Glutamatergic neuron (in vitro differentiated cells): ENCODE measurements at places on chromosomes 12 and 14. TPM values are rescaled to one million over a fixed set of nuclear protein-coding genes. Genes with fewer than 3 reads are reported as not detected.
A peak's percentile ranks its signal among the peaks of the same experiment; 100 is the strongest.

DNA sequence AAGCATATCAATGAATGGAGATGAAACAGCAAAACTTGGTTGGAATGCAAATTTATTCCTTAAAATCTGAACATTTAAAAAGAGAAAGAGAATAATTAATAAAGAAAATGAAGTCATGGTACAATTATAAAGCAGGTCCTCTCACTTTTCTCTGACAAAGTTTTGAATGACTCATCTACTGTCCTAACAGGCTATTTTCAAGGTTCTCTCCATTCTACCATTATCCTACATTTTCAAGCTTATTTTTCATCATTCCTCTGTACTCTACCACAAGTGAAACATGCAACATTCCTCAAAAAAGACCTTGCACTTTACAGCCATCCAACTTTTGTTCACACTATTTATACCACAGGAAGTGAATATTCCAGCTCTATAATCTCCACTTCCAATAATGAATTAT lies 36.9 kb upstream of the AP4S1 start:
- no peak overlapping the region for H3K27ac ChIP-seq
- no peak for DNase-seq
- H3K4me1 ChIP-seq, result peaks cover 1% of the 10 kb centered on the region
- no peaks in the 10 kb centered on the region for H3K36me3 ChIP-seq
- H3K4me3 ChIP-seq, result no peak overlapping the region
- peaks cover 2% of the 10 kb centered on the region for H3K27me3 ChIP-seq

DNA sequence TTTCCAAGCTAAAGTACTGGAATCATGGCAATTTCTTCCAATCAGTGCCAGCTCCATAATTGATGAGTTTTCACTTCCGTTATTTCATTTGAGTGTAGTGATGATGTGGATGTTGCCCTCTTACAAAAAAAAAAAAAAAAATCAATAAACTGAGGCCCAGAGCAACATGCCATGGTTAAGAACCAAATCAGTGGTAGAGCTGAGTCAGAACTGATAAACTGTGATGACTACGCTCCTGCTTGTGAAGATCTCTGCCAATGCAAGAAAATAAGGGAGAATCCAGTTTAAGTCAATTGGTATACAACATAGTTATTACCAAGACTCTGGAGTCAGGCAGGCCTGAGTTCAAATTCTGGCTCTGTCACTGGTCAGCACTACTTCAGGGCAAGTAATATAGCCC lies 102.7 kb downstream of the GPR135 start:
- no peaks in the 10 kb centered on the region for H3K27me3 ChIP-seq
- no peaks in the 10 kb centered on the region for H3K4me1 ChIP-seq
- H3K36me3 ChIP-seq, result no peaks in the 10 kb centered on the region

The TOMM20L gene
- total RNA-seq, result not detected

DNA sequence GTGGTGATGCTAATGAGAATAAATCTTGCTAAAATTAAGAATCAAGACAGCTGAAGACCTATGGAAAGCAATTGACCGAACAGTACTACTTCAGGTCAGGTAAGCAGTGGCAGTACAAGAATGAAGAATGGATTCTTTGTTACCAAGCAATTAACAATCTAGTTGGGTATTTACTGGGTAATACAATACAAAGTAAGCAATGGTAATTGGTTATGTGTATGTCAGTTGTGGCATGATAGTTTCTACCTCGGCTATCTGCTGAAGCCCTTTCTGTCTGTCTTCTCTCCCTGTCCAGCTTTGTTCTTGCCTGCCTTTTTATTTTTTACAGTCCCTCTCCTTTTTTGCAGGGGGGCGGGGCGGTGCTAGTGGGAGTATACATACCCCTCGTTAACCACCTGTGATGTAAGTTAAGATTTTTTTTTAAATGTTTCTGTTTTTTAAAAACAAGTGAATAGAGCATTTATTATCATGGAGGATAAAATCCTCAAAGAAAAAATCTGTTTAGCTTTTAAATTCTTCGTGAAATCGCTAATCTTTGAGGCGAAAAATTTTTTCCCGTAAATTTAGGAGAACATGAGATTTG lies 75.9 kb downstream of the RCOR1 start:
- H3K27me3 ChIP-seq, result no peaks in the 10 kb centered on the region
- H3K36me3 ChIP-seq, result peaks cover 8% of the 10 kb centered on the region
- no peak for DNase-seq
- H3K4me1 ChIP-seq, result no peaks in the 10 kb centered on the region
- H3K27ac ChIP-seq, result no peak overlapping the region
- H3K4me3 ChIP-seq, result no peak overlapping the region

DNA sequence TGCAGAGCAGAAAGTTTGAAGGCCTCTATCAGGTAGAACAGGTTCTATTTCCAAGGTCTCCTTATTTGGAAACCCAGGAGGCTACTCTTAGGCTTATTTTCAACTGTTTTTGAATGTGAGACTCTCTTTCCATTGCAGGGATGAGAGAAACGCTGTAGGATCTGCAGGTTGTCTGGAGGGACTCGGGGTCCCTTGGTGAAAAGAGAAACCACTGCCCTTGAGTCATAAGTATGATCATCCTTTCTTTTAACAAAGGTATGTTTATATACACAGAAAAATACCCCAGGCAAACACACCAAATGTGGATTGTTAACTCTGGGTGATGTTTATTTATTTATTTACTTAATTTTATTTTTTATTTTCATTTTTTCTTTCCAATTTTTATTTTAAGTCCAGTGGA lies 57.8 kb upstream of the MAX start:
- no peaks in the 10 kb centered on the region for H3K27me3 ChIP-seq
- DNase-seq, result no peak
- no peak overlapping the region for H3K4me3 ChIP-seq
- H3K27ac ChIP-seq, result no peak overlapping the region
- H3K36me3 ChIP-seq, result no peaks in the 10 kb centered on the region

The KMT2D gene
- total RNA-seq, result 144 TPM

DNA sequence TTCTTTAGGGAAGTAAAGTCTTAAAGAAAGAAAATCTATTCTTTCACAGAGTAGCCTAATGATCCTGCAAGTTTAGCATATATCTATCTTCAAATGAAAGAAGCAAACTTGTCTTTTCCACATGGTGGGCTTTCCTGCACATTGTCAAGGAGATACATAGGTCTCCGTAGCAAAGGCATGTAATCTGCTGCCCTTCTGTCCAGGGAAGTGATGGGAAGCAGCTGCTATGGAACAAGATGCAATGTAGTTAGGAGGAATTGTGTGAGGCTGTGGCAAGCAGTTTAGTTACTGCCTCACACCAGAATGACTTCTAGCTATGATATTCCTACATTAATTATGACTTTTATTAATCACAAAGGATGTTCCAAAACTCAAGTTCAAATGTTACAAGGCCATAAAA lies 174.4 kb downstream of the PDZRN4 start:
- H3K36me3 ChIP-seq, result no peaks in the 10 kb centered on the region
- peaks cover 2% of the 10 kb centered on the region for H3K27me3 ChIP-seq
- no peak overlapping the region for H3K4me3 ChIP-seq
- peaks cover 10% of the 10 kb centered on the region for H3K4me1 ChIP-seq
- DNase-seq, result no peak
- H3K27ac ChIP-seq, result no peak overlapping the region

DNA sequence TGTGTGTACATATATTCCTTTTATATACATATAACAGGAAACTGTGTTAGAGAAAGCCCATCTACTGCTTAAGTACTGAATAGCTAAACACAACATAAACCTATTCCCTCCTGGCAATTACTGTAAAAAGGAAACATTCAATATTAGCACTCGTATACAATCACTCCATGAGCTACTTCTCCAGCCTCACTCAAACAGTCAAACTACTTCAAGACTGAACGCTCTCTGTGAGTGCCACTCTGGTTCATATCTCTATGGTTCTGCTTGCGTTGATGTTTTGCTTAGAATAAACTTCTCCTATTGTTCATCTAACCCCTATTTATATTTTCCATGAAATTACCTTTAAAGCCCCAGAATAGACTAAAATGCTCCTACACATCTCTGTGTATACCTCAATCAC lies 243.7 kb downstream of the MED13L start:
- H3K4me3 ChIP-seq, result no peak overlapping the region
- DNase-seq, result no peak
- no peak overlapping the region for H3K27ac ChIP-seq
- H3K27me3 ChIP-seq, result no peaks in the 10 kb centered on the region
- peaks cover 11% of the 10 kb centered on the region for H3K36me3 ChIP-seq

GRCh38 chr12:3515506-3515905 lies 24.5 kb downstream of the PRMT8 start:
- H3K36me3 ChIP-seq, result peaks cover 9% of the 10 kb centered on the region
- H3K27ac ChIP-seq, result no peak overlapping the region
- peaks cover 8% of the 10 kb centered on the region for H3K27me3 ChIP-seq
- DNase-seq, result no peak
- peaks cover 36% of the 10 kb centered on the region for H3K4me1 ChIP-seq

DNA sequence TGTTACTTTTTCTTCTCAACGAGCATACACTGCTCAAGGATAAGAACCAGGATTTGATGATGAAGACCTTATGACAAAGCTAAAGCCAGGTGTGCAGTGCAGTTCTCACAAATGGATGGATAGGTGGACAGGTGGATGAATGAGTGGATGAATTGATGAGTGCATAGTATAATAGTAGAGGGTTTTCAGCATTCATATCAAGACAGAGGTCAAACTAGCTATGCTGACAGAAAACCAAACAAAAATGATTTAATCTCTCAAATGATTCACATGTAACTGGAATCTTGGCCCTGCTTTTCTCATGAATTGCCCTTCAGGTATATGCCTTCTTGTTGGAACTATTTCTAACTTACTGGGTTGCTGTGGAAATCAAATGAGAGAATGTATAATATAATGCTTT lies 240.9 kb downstream of the BCAT1 start:
- H3K4me3 ChIP-seq, result no peak overlapping the region
- no peak overlapping the region for H3K27ac ChIP-seq
- no peaks in the 10 kb centered on the region for H3K27me3 ChIP-seq
- H3K36me3 ChIP-seq, result no peaks in the 10 kb centered on the region
- peaks cover 2% of the 10 kb centered on the region for H3K4me1 ChIP-seq

DNA sequence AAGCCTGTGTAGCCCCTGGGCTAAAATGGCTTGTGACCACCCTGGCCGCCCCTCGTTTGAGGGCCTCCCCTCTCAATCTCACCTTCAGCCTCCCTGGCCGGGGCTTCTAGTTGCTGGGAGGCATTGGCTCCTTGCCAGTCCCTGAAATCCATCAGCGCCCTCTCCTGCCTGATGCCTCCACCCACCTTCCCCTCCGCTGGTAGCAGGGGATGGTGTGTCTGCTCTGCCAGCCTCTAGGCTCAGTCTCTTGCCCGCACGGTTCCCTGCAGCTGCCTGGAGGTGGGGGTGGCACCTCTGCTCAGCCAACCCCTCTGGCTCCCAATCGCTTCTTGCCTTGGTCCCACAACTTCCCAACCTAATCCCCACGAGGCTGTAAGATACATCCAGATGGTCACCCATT lies 167.9 kb downstream of the PHETA1 start:
- peaks cover 4% of the 10 kb centered on the region for H3K27me3 ChIP-seq
- H3K27ac ChIP-seq, result no peak overlapping the region
- peaks cover 13% of the 10 kb centered on the region for H3K4me1 ChIP-seq
- H3K36me3 ChIP-seq, result no peaks in the 10 kb centered on the region
- DNase-seq, result no peak

The CLEC14A gene
- 0.96 TPM for total RNA-seq

GRCh38 chr14:63444588-63444987 lies 98.6 kb downstream of the PPP2R5E start:
- DNase-seq, result no peak
- H3K27ac ChIP-seq, result no peak overlapping the region
- H3K4me3 ChIP-seq, result no peak overlapping the region
- no peaks in the 10 kb centered on the region for H3K36me3 ChIP-seq
- no peaks in the 10 kb centered on the region for H3K27me3 ChIP-seq
- peaks cover 6% of the 10 kb centered on the region for H3K4me1 ChIP-seq

DNA sequence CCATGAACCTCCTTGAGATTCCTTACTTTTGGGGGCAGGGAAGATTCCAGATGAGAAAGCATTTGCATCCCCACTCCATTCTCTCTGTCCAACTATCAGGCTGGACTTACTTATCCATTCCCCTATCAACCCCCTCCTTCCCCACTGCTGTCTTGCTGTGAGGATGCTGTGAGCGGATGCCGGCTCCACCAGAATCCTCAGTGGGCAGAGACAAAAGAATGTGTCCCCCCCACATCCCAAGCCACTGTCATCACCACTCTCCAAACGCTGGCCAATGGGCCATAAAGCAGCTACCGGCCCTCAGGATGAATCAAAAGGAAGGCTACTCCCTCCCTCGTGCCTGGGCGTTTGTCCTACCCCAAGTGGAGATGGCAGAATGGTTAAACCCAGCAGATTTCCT lies 173.0 kb upstream of the NTF3 start:
- H3K4me1 ChIP-seq, result no peaks in the 10 kb centered on the region
- no peak for DNase-seq
- H3K27ac ChIP-seq, result no peak overlapping the region
- no peaks in the 10 kb centered on the region for H3K36me3 ChIP-seq
- no peak overlapping the region for H3K4me3 ChIP-seq

- H3K4me3 ChIP-seq, result no peak overlapping the region
- peaks cover 14% of the 10 kb centered on the region for H3K4me1 ChIP-seq
- H3K36me3 ChIP-seq, result peaks cover 8% of the 10 kb centered on the region
- H3K27me3 ChIP-seq, result peaks cover 1% of the 10 kb centered on the region
- peak overlapping the region; percentile 39 for H3K27ac ChIP-seq
Measured at GRCh38 chr14:94970941-94971730, 186.2 kb downstream of the DICER1 start.

The KIF26A gene
- 5.9 TPM for total RNA-seq

DNA sequence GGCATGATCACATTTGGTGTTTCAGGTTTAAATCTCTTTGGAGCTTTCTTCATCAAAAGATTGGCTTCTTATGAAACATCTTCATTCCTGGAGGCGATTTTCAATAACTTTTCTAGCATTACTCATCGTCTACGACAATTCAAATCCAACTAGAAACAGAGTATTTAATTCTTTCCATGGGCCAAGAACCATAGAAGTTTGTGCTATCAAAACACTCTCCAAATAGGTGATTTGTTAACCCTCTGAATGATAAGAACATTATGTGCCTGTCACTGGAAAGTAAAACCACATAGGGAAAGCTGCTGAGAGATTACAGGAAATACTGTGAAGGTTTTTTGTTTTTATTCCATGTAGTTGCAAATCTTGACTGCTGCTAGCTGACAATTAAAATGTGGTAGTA lies 6.9 kb upstream of the DCN start:
- no peak for DNase-seq
- H3K4me1 ChIP-seq, result no peaks in the 10 kb centered on the region
- no peaks in the 10 kb centered on the region for H3K27me3 ChIP-seq
- H3K36me3 ChIP-seq, result no peaks in the 10 kb centered on the region
- no peak overlapping the region for H3K27ac ChIP-seq

The BIN2 gene
- not detected for total RNA-seq
